Suprapubic skin (tissue), 4 donors: ENCODE measurements at places on chromosomes 1 and 21. TPM values are rescaled to one million over a fixed set of nuclear protein-coding genes. Genes with fewer than 3 reads are reported as not detected.
A peak's percentile ranks its signal among the peaks of the same experiment; 100 is the strongest.

DNA sequence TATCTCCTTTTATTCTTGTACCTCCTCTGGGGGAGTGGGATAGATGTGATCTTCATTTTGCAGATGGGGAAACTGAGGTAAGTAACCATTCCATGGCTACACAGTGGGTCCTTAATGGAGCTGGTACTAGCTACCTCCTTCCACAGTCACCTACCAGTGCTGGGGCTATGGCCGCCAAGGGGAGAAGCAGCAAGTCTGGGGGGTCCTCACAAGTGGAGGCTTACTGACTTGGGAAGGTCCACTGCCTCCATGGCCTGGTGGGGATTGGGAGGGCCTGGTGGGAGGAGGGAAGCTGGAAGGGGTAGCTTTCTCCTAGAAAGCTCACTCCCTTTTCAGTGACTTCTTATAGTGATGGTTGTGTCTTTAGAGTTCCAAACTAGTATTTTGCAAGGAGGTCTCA lies 5.9 kb upstream of the FOXO6 start:
- DNase-seq = peak; percentile 43

GRCh38 chr1:154418062-154418921 lies 13.1 kb downstream of the IL6R start:
- peak; percentile 63 for DNase-seq

GRCh38 chr21:44734026-44734745 lies 22.8 kb upstream of the TSPEAR start:
- peak; percentile 61 for DNase-seq

DNA sequence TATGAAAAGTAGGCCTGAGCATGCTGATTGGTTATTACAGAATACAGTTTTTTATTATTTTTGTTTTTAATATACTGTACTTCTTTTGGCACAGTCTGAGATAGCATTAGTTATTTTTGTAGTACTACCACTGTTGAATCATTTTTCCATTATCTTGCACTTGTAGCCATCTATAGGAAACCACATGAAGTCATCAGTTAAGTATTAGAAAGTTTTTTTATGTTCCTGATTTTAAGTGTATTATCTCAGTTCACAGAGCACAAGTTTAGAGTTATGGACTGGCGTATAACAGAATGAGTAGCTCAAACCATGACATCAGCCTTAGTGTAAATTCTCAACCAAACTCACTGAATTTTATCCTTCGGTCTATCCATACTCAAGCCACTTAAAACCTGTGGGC lies 22.8 kb downstream of the DHX9 start:
- no peak for DNase-seq

GRCh38 chr1:89363196-89363595 lies 663 bp upstream of the GBP6 start:
- DNase-seq = no peak

DNA sequence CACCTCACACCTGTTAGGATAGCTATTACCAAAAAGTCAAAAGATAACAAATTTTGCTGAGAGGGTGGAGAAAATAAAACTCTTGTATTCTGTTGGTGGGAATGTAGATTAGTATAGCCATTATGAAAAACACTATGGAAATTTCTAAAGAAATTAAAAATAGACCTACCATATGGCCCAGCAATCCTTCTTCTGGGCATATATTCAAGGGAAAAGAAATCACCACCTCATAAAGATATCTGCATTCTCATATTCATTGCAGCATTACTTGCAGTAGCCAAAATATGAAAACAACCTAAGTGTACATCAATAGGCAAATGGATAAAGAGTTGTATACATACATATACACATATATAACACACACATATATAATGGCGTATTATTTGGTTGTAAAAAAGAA lies 791.6 kb upstream of the RGS18 start:
- DNase-seq = no peak

DNA sequence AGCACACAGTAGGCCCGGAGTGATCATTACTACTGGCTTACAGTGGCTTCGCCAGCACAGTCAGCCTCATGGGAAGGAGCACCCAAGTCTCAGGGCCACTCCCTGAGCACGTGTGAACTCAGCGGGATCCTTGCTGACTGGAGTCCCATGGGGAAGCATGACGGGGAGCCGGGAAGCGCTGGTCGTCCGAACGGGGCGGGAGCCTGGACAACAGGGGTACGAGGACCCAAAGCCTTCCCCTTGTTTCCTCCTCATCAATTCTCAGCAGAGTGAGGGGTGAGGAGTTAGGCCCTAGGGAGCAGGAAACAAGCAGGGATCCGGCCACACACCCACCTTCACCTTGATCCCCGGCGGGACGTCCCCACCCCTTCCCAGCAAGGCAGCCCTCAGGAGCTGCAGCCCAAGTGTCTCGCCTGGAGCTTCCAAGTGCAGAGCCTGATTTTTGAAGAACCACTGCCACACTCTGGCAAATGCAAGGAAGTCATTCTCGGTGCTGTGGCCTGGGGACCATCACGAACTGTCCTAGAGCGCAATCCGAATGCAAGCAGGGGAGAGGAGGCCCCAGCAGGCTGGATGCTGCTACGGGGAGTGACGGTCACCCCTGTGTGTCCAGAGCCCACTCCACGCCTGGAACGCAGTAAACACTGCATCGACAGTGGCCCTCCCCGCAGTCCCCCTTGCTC lies 35.5 kb downstream of the TOMM20 start:
- DNase-seq = no peak

DNA sequence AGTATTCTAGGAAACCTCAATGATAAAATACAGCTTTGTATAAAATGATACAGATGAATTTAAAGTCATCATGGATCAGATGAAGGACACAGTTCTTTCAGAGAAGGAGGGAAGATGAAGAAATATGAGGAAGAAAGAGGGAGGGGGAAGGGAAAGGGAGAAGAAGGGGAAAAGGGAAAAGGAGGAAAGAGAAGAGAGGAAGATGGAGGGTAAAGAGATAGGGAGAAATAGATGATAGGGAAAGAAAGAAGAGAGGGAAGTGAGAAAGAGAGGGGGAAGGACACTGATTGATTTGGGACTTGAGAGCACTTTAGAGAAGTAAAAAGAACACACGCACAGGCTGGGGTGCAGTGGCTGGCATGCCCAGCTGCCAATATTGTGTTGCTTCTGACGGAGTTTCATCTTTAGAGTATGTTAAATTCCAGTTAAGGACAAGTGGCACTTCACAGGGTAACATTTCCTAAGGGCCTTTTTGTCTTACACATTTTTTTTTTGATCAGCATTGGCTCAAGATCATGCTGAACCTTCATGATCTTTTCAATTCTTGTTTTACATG lies 235.9 kb upstream of the DMRTA2 start:
- DNase-seq = no peak

- DNase-seq = no peak
Observed at GRCh38 chr1:218498056-218498938, 153.2 kb downstream of the TGFB2 start.

- no peak for DNase-seq
Observed at GRCh38 chr1:95384567-95384966, 150.6 kb downstream of the RWDD3 start.

DNA sequence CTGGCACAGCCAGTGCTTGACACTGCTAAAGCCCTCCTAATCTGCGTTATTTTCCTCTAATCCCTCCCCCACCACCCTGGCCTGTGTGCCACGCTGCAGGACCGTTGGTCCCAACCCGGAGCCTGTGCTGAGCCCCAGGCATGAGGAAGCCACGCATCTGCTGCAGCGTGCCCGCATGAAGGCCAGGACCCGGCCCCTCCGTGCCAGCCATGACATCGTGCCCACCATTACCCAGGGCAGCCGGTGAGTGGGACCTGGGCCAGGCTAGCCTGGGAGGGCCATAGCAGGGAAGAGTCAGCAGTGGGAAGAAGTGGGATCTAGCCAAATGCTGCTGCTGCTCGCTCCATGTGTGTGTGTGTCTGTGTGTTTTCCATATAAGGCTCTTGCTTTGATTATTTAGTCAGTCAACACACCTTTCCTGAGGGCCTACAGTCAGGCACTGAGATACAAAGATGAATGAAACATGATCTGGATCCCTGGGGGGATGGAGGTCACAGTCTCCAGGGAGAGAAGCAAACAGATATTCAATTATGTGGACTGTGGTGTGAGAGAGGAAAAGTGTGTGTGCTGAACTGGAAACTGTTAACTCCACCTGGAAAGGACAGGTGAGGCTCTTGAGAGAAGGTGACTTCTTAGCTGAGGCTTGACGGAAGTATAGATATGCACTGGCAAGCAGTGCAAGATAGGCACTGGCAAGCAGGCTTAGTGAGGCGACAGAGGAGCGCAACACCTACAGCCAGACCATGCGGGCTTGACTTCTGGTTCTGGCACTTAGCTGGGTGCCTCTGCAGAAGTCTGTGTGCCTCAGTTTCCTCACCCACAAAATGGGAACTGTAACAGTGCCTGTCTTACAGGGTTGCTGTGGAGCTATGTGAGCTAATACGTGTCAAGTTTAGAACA lies 15.9 kb downstream of the KIAA1614 start:
- no peak for DNase-seq

- no peak for DNase-seq
Observed at GRCh38 chr1:201653883-201654282, 115.0 kb downstream of the NAV1 start.

DNA sequence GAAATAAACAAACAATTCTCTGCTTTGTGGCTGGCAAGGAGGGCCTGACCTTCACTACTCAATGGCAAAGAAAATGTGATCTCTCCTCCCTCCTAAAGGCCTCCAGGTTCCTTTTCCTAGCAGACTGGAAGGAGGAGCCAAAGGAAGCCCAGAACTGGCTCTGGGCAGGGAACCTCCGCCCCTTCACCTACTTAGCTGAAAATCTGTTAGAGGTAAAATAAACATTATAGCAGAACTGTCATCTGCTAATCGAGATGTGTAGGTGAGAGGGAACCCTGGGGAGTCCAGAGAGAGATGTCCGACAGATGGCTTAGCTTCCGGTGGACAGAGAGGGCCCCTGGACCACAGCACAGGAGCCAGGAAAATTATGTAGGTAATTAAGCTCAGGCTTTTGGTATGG lies 75.2 kb upstream of the KCNA3 start:
- no peak for DNase-seq

- DNase-seq = no peak
Observed at GRCh38 chr1:111334169-111334568, 43.5 kb downstream of the CHIA start.

DNA sequence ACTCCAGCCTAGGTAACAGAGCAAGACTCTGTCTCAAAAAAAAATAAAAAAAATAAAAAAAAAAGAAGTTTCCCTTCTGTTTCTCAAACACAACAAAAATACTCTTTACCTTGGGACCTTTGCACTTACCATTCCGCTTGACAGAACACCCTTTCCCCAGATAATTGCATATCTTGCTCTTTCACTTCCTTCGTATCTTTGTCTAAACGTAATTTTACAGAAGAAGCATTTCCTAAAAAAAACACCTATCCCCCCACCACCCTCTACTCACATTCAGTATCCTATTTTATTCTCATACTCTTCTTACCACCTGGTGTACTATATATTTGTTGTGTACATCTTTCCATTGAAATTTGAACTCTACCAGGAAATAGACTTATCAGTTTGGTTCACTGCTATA lies 32.7 kb downstream of the ASH1L start:
- no peak for DNase-seq

- DNase-seq = peak; percentile 79
Observed at GRCh38 chr1:107480548-107481415, 339.9 kb downstream of the NTNG1 start.

DNA sequence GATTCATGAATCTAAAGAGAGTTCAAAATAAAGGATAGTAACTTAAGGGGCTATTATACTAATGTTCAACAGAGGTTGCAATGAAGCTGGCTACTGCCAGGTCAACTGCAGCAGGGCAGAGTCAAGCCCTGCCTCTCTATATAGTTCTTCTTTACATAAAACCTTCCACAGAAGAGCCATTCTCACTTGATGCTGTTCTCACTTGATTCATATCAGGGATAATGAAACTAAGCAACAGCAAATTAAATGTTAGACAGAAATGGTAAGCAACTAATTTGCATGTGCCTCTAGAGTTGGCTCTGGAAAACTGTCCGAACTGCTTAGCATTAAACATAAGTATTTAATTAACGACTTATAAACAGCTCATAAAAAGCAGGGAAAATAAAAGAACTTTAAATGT lies 17.4 kb downstream of the CCSAP start:
- no peak for DNase-seq

DNA sequence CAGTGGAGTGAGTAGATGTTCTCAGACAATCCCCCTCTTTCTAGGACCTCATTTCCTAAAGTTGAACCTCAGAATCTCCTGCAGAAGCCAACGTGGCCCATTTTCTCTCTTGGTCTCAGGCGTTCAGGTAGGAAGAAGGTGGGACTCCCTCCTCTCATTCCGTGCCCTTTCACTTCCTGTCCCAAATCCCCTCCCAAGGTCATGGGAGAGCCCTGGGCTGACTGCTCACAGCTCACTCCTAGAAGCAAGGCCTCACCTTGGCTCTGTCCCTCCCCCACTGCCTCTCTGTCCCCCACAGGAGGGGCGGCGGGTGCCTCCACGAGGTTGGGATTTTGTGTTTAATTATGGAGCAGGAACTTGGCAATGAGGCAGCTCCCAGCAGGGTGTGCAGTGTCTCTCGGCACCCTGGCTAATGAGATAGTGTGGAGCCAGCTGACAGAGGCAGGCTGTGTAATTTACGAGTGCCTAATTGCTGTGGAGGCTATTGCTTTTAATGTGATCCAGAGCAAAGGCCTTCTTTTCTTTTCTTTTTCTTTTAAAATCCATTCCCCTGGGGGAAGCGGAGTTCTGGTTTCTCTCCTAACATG lies 9.1 kb upstream of the CDK18 start:
- DNase-seq = no peak

The ITLN2 gene
- not detected for total RNA-seq

The RGS5 gene
- 19.6 TPM for total RNA-seq

The TRIM58 gene
- 0.76 TPM for total RNA-seq

The S100A7 gene
- 107 TPM for total RNA-seq

The ERICH3 gene
- total RNA-seq = not detected

The SHE gene
- 4.2 TPM for total RNA-seq

The LHX8 gene
- not detected for total RNA-seq

The FCRLA gene
- total RNA-seq = 1.0 TPM

The NUAK2 gene
- total RNA-seq = 41.2 TPM

The AMY2B gene
- 69.5 TPM for total RNA-seq

The ATP5IF1 gene
- total RNA-seq = 277 TPM

The CDC42SE1 gene
- 114 TPM for total RNA-seq

The CFHR5 gene
- not detected for total RNA-seq

The ATP5PF gene
- 66.5 TPM for total RNA-seq

The RAVER2 gene
- total RNA-seq = 14.0 TPM
